Activated T-helper 1 cell treated with anti-CD3 and anti-CD28 coated beads, Interleukin-12 subunit alpha, Interleukin-12 subunit beta, Interleukin-2, Interleukin-4 antibody, amounts not matched to agents 30 ng/mL and 10 ng/mL and 1 ng/mL, durations not matched to agents 14 hours and 24 hours and 36 hours (primary cell): ENCODE measurements at places on chromosomes 4 and X. TPM values are rescaled to one million over a fixed set of nuclear protein-coding genes. Genes with fewer than 3 reads are reported as not detected.

The HMX1 gene
- not detected in 2 replicates for total RNA-seq

GRCh38 chr4:10106421-10107039 lies 10.1 kb downstream of the WDR1 start:
- H3K27me3 ChIP-seq = no peaks in the 10 kb centered on the region
- DNase-seq = peak; percentile 45
- H3K36me3 ChIP-seq = peaks cover 76% of the 10 kb centered on the region
- H3K27ac ChIP-seq = peak overlapping the region; percentile 81
- peaks cover 99% of the 10 kb centered on the region for H3K4me1 ChIP-seq

DNA sequence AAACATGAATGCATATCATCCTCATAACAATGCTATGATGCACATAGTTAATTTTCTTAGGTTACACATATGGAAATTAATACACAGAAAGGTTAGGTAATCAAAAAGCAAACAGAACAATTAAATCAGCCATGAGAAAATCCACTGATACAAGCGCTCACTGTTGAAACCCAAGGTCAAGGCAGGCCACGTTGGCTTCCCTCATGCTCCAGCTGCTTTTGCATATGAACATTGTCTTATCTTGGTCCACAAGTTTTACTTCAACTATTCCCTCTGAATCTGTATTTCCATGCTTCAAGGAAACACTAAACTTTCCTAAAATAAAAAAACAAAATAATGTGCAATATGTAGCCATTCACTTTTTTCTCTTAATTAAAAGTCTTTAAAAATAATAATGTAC lies 34.5 kb upstream of the PLA2G12A start:
- no peak overlapping the region for H3K27ac ChIP-seq
- H3K4me1 ChIP-seq = peaks cover 12% of the 10 kb centered on the region
- H3K4me3 ChIP-seq = no peak overlapping the region

GRCh38 chr4:76952071-76952470 lies 2.5 kb downstream of the SEPTIN11 start:
- peak overlapping the region; percentile 48 for H3K4me3 ChIP-seq
- DNase-seq = no peak
- peaks cover 14% of the 10 kb centered on the region for H3K4me1 ChIP-seq
- H3K27me3 ChIP-seq = peaks cover 76% of the 10 kb centered on the region
- H3K36me3 ChIP-seq = peaks cover 4% of the 10 kb centered on the region
- no peak overlapping the region for H3K27ac ChIP-seq

DNA sequence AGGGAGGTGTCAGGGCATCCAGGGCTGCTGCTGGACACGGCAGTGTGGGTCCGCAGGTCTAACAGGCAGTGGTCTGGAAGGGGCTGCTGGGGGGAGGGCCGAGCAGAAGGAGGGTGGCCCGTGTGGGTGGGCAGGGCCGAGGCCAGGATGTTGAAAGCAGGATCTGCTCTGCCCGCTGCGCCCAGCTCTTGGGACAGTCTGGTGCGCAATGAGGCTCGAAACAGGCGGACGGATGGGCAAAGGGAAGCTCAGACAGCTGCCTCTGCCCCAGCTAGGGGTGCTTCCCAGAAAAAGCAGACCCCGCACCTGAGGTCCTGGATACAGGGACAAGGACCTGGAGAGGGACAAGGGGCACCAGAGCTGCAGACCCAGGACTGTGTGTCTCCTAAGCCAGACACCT lies 121.3 kb downstream of the FAM53A start:
- no peaks in the 10 kb centered on the region for H3K27me3 ChIP-seq
- no peak for DNase-seq
- H3K27ac ChIP-seq = no peak overlapping the region
- H3K4me1 ChIP-seq = no peaks in the 10 kb centered on the region

DNA sequence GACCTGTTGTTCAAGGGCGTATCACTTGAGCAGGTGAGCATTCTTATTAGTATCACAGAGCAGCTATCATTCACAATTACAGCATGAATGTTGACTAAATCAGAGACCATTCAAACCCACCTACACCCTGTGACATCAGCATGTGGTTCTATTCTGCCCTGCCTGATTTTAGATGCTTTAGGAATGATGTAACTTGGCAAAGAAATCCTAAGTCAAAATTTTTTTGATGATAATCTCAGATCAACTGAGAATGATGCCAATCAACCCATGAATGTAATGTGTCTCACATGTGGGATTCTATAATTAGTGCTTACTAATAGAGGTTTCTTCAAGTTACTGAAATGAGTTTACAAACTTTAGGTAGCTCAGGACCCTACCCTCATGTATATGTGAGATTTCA lies 13.4 kb upstream of the CHIC2 start:
- H3K36me3 ChIP-seq = no peaks in the 10 kb centered on the region
- H3K27ac ChIP-seq = no peak overlapping the region
- DNase-seq = no peak
- peaks cover 10% of the 10 kb centered on the region for H3K27me3 ChIP-seq
- H3K4me1 ChIP-seq = no peaks in the 10 kb centered on the region

DNA sequence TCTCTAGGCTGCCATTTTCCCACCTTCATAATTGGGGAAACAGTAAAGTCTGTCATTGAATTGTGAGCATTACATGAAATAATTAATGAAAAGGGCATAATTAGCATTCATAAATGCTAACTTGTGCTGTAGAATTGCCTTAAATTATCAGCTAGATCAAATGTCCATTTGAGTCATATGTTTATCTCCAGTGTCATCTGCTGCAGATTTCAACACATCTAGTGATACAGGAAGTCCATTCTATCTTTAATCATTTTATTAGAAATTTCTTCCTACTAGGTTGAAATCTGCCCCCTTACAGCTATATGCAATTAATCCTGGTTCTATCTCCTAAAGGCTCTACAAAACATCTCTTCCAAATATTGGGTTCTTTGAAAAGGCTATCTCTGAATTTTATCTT lies 240.3 kb upstream of the GALNT7 start:
- no peak overlapping the region for H3K27ac ChIP-seq
- DNase-seq = no peak
